ENCODE measurements at places on chromosomes 11 and 22.

DNA sequence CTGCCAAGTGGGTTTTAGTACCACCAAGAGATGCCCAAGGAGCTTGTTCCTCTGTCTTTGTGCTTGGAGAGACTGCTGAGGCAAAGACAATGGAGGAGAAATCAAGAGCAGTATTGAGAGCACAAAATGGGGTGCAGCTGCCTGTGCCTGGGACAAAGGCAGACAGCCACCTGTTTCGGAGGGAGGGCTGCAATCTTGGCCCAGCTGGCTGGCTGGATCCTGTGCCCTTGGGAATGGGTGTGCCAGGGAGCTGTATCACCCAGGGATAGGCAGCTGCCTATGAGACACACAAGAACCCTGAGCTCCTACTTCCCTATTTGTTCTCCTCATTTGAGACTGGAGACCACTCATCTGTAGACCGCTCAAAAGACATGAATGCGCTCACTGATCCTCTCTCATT is 23.3 kb upstream of the CHRM4 start:
- no peak for DNase-seq

- no peak for DNase-seq
These were observed 6.6 kb upstream of the TEAD1 start for GRCh38 chr11:12667646-12668045.

DNA sequence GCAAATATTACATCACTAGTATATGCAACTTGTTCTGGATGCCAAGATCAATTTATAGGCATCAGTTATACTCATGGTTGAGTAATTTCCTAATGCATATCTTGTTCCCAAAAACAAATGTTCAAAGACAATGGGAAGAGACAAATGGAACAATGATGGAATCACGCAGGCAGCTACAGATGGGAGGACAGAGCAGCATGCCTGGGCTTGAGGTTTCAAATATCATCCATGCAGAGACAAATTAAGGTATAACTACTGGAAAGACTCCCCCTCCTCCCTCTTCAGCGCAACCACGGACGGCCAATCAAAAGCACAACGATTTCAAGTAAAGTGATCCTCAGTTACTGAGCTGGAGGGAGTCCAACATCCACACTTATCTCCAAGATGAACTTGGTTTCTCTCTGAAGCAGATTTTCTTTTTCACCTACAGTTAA is 106.8 kb downstream of the CCDC83 start:
- DNase-seq = no peak

DNA sequence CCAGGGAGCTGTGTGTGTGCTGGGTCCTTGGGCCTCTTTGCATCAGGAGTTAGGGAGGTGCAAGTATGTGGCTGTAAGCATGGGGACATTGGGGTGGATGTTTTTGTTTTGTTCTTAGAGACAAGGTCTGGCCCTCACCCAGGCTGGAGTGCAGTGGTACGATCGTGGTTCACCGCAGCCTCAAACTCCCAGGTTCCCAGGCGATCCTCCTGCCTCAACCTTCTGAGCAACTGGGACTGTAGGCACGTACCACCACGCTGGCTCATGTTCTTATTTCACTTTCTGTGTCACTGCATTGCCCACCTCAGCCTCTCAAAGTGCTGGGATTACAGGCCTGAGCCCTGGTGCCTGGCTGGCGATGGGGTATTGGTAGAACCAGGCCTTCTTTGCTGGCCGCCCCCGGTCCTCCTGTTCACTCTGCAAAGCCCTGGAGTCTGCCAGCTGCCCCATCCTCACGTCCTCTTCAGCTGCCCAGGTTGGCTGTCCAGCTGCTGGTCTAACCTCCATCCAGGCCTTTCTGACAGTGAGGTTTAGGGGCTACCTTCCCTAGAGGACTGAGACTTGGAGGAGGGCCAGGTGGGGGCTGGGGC is 851 bp upstream of the GRAMD4 start:
- DNase-seq = peak; percentile 5

- DNase-seq = no peak
These were observed 37.0 kb upstream of the PPARA start for GRCh38 chr22:46113110-46113909.

- no peak for DNase-seq
These were observed 18.2 kb upstream of the WDR74 start for GRCh38 chr11:62857541-62857982.

DNA sequence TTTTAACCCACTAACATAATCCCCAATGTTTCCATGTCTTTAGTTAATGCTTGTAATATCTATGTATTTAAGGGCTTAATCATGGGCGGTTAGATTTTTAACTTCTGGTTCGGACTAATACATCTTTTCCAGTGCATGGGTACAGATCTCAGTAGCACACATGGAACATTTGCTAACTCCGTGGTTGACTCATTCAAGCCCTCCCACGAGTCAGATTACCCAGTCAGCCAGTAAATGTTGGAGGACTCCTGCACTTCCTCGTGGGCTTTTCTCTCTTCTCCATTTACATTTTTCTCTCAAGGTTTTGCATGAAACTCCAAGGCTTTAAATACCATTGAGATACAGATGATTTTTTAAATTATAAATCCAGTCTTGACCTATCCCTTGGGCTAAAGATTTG is 313.9 kb downstream of the ST3GAL4 start:
- DNase-seq = no peak

DNA sequence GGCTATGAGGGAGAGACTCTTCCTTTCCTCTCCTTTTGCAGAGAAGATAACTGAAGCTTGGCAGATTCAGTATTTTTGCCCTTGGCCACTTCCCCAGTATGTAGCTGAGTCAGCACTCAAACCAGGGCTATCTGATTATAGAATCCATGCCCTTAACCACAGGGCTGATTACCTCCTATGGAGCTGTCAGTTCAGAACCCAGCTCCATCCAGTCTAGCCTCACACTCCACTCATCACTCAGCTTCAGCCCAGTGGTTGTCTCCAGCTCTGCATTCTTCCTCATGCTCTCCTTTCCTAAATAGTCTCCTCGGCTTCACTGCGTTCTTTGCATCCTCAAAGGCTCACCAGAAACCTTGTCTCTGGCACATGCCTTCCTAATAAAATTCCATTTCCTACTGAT is 151.6 kb upstream of the BLID start:
- DNase-seq = no peak

- DNase-seq = no peak
These were observed 96.3 kb downstream of the PAX6 start for GRCh38 chr11:31714840-31715239.

DNA sequence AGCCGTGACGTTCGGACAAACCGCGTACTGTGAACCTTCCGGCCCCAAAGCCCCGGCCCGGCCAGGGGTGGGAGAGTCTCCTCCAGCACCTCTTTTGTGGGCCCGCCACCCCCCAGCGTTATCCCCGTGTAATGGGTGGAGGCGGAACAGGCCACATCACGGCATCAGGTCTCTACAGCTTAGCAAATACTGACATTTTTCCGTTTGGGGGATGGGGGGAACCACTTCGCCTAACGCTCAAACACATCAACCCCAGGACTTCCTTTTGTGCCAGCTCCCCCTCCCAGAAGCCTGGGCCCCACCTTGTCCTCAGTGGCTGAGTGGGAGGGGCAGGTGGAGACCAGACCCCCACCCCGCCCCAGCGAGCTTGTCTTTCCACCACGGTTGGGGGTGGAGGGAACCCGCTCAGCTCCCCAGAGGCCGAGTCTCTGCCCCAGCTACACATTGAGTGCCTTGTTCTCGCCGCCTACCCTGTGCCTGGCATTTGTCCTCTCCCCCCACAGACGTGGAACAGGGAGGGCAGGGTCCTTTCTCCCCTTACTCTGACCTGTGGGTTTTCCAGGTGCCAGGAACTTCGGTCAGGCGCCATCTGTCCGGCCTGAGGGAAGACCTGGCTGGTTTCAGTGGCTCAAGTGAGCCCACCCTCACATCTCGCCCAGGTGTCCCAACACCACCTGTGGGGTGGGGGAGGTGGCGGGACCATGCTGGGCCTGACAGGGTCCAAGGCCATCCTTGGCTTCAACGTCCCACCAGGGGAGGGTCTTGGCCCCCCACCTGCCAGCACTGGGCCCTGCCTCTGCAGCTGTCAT is 29.6 kb downstream of the SBF1 start:
- DNase-seq = no peak

- DNase-seq = no peak
These were observed 65.2 kb downstream of the ARFGAP3 start for GRCh38 chr22:42791721-42792452.

- DNase-seq = no peak
These were observed 59.1 kb downstream of the CLMP start for GRCh38 chr11:123135863-123136446.

- no peak for DNase-seq
These were observed 18.6 kb downstream of the TREH start for GRCh38 chr11:118660681-118661424.

DNA sequence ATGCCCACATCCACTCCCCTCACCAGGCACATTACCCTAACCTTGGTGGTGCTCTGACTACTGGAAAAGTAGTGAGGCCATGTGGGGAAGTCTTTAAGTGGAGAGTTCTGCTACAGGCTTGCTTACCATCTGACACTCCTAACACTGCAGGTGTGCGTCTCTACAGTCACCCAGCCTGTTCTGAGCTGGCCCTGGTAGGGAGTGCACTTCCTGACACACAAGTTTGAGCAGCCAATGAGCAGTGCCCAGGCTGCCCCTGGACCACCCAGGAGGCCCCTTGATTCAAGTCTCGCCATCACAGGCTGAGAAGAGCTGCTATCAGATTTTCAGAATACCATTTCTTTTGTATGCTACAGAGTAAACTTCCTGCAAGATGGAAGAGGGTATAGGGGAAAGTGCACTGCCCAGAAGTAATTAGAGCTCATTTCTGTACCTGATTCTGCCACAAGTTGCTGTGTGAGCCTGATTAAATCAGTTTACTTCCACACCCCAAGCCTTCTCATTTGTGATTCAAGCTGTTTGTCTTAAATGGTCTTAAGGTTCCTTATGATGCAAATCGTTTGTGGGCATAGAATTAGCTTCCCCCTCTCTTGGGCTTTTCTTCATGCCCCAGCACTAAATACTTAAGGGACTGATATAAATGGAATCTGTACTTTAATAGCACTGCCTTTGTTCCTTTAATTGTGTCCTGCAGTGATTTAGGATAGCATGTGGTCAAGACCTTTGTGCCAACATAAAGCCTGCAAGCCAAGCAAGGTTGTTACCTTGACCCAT is 22.2 kb downstream of the OPCML start:
- no peak for DNase-seq

DNA sequence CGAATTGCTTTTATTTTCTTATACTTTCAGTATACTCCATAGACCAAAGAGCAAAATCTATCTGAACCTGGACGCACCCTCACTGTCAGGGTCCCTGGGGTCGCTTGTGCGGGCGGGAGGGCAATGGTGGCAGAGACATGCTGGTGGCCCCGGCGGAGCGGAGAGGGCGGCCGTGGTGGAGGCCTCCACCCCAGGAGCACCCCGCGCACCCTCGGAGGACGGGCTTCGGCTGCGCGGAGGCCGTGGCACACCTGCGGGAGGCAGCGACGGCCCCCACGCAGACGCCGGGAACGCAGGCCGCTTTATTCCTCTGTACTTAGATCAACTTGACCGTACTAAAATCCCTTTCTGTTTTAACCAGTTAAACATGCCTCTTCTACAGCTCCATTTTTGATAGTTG is 1077.4 kb downstream of the BRD1 start:
- no peak for DNase-seq

GRCh38 chr11:86639137-86639536 is 33.3 kb downstream of the ME3 start:
- no peak for DNase-seq

GRCh38 chr11:110373051-110373702 is 56.6 kb upstream of the FDX1 start:
- no peak for DNase-seq

DNA sequence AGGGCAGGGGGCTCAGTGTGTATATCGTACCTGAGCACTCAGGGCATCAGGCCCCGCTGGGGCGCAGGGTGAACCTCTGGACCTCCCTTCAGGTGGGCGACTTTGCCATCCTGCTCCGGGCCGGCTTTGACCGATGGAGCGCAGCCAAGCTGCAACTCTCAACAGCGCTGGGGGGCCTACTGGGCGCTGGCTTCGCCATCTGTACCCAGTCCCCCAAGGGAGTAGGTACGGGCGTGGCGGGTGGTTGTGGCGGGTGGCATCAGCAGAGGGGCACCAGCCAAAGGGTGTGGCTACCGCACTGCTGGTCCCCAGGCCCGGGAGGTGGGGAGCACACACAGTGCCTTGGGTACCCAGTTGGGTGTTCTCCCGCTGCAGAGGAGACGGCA is 6.3 kb downstream of the SLC39A13 start:
- DNase-seq = no peak

DNA sequence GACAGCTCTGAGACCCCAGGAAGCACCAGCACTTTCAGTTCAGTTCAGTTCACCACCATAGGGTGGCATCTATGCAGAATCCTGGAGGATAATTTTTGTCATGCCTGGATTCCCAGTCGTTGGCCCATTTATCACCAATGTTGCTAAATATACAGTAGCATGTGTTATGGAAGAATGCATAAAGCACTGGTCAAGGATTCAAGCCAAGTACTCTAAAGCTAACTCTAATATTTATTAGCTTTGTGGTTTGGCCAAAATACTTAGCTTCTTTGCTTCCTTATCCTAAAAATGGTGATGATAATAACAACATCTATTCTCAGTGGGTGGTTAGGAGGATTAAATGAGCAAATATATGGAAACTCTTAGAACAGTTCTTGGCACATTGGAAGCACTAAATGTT is 294.7 kb upstream of the ZC3H12C start:
- no peak for DNase-seq

- DNase-seq = no peak
These were observed 26.8 kb downstream of the WBP2NL start for GRCh38 chr22:42025421-42025820.

DNA sequence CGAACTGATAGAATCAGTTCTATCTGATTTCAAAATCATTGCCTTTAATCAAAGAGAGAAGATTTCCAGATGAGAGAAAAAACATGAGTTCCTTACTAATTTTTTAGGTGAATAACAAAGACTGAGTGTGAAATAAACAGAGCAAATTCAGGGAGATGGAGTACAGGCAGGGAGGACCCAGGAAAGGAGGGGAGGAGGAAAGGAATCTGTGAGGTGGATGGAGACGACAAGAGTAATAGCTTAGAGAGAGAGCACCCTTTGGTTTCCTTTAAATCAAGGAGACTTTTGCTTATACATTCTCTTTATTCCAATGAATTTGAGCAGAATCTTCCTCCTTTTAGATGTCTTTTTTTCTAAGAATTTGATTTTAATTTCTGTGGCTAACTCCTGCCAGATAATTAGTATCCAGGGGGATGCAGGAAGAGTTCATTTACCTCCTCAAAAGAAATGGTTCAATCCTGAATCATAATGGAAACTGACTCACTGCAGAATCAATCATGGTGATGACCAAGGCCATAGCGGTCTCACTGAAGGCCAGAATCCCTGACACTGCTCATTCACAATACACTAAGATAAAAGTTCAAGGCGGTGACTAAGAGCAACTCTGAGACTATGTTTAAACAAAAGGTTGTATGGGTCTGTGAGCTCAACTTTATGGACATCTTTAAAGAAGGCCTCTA is 234.0 kb upstream of the ZC3H12C start:
- DNase-seq = no peak

GRCh38 chr22:23503736-23504440 is 76.2 kb downstream of the IGLL1 start:
- DNase-seq = no peak

GRCh38 chr11:15599376-15599775 is 484.7 kb downstream of the INSC start:
- DNase-seq = no peak

GRCh38 chr11:128463371-128463829 is 124.0 kb downstream of the ETS1 start:
- DNase-seq = no peak
